ENCODE measurements at places on chromosomes 4 and X.

- DNase-seq, result no peak
Measured at GRCh38 chrX:148580016-148580415, 79.6 kb downstream of the AFF2 start.

DNA sequence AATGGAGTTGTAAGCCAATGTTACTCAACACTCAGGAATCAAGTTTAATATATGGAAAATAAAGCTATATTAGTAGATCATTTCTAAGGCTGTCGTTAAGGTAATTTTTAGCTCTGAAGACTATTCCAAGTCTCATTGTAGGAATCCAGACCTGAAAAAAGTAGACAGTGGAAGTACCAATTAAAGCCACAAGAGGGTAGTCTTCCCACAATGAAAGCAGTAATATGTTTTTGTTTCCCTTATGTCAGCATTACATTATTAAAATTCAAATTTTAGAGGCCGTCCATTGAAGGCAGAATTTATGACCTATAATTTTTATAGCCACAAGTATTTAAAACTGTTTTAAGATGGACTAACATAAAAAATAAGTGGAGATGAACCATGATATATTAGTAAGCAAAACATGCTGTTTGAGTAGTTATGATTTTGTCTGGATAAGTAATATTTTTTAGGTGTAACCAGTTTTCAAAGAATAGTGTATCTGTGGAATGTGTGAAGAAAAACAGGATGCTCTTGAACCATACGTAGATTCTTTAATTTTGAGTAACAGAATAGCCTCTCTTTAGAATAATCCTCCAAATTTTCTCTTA, 372.6 kb upstream of the TECRL start:
- DNase-seq, result no peak

GRCh38 chr4:122830426-122831095, 3.9 kb downstream of the FGF2 start:
- no peak for DNase-seq

DNA sequence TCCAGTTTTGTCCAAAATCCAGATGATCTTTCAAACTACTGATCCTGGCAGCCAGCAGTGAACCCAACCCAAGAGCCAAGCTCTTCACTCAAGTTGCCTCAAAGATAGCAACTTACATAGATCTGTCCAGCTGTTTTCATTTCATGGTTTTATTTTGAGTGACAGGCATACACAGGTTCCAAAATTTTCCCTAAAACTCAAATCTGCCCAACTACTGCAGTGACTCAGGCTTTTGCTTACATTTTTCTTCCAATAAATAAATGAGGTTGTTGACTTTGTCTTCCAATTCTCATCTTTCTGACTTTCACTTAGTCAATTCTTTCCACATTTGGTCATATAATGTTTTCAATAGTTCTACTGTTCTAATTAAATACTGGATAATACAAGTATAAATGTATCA, 158.8 kb downstream of the TECRL start:
- DNase-seq, result no peak

DNA sequence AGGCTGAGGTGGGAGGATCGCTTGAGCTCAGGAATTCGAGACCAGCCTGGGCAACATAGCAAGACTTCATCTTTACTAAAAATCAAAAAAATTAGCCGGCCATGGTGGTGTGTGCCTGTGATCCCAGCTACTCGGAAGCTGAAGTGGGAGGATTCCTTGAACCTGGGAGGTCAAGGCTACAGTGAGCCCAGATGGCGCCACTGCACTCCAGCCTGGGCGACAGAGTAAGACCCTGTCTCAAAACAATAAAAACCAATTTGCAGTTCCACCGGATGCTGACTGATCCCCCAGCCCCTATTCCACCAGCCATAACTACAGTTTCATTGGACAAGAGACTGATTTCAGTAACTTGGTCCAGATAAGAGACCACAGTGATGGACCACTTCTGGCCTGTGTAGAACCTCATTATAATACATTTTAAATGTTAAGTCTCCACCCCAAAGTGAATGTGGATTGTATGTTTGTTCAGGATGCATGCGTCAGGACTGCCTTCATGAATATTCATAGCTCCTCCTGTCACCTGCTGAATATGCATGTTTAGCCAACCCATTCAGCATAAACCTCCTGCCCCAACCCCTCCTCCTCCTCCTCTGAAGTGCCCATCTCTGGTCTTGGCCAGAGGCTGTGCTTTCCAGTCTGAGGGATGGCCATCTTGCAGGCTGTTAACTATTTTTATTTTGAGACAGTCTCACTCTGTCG, 2.3 kb upstream of the SLBP start:
- DNase-seq, result no peak

- no peak for DNase-seq
Measured at GRCh38 chr4:168386002-168386401, 67.5 kb upstream of the DDX60 start.
